ENCODE measurements at places on chromosomes 6 and 20.

DNA sequence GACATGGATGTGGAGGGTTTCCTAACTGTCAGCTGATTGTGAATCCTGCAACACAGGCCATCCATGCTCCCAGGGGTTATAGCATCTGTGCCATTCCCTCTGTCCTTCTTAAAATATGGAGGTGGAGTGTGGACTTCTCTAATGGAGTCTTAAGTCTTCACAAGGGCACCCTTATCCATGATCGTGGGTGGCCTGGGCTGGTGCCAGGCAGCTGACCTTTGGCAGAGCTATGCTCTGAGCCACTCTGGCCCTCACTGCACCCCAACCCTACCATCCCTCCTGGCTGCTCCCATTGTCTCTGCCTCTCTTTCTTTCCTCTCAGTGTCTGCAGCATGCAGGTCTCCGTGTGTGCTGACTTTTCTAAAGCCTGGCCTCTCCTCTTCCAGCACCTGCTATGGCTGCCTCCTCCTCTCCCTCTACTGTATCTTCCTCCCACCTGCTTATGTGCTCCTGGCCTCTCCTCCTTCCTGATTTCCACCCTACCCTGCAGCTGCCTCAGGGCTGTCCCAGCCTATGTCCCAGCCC lies 11.2 kb upstream of the PCMTD2 start:
- DNase-seq, result no peak

DNA sequence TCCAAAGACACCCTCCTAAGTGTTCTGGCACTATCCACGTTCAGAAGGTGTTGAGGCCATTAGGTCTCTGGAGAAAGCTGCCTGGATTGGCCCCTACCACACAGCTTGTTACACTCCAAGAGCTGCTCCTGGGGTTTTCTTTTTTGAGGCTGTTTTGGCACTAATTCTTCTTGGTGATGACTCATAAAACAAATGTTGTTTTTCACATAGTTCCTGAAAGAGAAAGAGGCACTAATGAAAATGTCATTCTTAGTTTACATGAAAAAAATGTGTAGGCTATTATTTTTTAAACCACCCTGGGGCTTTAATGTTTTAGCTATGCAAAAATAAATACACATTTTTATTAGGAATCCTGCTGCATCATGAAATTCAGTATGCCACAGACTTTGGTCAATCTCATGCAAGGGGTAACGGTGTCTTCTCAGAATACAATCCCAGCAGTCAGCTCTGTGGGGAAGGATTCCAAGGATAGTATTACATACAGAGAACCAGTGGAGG lies 38.1 kb downstream of the TBPL1 start:
- peak; percentile 79 for DNase-seq

- no peak for DNase-seq
Measured at GRCh38 chr20:13817342-13817741, 32.5 kb downstream of the NDUFAF5 start.

GRCh38 chr20:58871533-58872102 lies 19.1 kb downstream of the GNAS start:
- no peak for DNase-seq

DNA sequence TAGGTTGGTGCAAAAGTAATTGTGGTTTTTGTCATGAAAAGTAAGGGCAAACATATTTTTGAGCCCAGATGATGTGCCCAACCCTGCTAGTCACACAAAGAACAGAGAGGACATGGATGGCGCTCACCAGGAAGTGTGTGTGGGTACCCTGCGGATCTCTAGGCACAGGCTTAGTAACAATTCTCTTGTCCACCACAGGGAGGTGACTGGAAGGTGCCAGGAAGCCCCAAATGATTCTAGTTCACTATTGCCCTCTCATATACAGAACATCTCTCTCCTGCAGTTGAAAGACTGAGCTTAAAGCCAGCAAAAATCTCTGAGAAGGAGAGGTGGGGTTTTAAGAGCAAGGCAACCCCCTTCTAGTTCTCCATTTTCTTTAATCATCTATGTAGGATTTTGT lies 272.1 kb upstream of the TAB2 start:
- no peak for DNase-seq

DNA sequence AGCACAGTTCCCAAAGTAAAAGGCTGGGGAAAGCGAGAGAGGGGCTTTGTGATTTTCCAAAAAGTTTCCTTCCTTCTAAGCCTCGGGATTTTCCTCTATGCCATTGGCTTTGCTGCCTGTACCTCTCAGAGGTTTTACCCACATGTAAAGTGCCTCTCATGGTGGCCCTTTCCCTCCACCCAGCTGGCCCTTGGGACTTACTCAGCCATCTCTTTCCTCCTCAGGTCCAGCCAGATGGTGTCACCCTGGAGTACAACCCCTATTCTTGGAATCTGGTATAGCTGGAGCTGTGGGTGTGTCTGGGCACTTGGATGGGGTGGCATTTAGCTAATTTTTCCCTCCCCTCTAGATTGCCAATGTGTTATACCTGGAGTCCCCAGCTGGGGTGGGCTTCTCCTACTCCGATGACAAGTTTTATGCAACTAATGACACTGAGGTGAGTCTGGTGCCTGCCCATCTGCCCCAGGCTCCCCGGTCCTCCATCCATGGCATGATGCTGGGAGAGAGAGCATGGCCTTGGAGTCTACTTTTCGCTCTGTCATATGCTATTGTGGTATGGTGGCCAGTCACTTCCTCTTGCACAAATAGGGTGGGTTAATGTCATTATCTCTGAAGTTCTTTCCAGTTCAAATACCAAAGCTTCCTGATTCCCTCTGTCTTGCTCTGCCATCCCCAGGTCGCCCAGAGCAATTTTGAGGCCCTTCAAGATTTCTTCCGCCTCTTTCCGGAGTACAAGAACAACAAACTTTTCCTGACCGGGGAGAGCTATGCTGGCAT lies 1.1 kb downstream of the CTSA start:
- DNase-seq, result no peak

- DNase-seq, result no peak
Measured at GRCh38 chr6:16618962-16619361, 142.3 kb downstream of the ATXN1 start.

DNA sequence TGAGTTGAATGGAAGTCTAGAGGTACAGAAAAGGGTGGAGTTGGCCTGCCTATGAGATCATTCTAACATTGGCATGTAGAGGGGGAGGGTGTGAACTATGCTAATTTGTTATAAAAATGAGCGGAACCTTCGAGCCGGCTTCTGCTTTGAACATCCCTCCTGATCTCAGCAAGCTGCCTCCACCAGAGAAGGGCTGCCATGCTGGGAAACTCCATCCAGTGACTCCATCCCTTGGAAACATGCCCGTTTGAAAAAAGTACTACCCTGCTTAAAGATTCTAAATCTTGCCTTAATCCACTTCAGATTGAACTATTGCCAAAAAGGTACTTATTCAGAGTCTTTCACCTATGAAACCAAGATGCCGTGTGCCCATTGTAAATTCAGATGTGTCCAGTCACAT lies 43.6 kb upstream of the TMEM170B start:
- no peak for DNase-seq

- DNase-seq, result no peak
Measured at GRCh38 chr6:12718015-12718414, 1.4 kb downstream of the PHACTR1 start.

- no peak for DNase-seq
Measured at GRCh38 chr20:36228770-36229169, 7.5 kb upstream of the AAR2 start.

DNA sequence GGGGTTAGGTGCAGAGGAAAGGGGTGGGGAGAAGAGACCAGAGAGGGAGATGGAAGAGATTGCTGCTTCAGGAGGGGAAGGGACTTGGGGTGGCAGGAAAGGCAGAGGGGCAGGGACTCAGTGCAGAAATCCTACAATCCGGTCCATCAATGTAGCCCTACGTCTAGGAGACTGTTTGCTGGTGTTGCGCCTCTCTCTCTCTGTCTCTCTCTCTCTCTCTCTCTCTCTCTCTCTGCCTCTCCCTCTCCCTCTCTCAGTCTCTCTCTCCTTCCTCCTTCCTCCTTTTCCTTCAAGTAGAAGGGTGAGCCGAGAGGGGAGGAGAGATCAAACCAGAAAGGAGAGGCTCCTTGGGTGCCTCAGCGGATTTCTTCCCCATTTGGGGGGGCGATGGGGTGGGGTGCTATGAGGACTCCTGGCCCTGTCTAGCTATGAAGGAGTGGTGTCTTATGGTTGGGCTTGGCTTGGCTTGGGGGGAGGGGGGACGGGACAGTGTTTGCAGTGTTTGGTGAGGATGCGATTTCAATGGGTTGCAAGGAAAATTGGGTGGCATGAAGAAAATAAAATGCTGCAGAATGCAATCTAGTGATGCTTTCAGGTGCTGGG lies 181.2 kb downstream of the TBXT start:
- DNase-seq, result no peak

- no peak for DNase-seq
Measured at GRCh38 chr6:66926060-66926459, 1219.0 kb upstream of the EYS start.

DNA sequence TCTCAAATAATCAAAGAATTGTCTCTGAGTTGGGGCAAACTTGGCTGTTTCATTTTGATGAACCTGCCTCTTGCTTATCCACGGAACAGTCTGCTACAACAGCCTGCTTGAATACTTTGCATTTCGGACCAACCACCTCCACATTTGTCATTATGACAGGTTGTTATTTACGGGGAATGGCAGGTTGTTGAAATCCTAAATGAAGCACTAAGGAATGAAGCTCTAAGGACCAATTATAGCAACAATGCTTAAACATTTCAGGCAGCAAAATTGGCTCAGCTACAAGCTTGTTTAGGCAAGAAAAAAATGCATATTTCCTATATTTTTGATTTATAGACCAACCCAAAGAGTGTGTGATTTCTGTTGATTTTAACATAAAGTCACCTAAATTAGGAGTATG lies 84.5 kb downstream of the MAP3K7 start:
- DNase-seq, result no peak

GRCh38 chr20:35489717-35490116 lies 34.3 kb downstream of the CEP250 start:
- DNase-seq, result no peak

DNA sequence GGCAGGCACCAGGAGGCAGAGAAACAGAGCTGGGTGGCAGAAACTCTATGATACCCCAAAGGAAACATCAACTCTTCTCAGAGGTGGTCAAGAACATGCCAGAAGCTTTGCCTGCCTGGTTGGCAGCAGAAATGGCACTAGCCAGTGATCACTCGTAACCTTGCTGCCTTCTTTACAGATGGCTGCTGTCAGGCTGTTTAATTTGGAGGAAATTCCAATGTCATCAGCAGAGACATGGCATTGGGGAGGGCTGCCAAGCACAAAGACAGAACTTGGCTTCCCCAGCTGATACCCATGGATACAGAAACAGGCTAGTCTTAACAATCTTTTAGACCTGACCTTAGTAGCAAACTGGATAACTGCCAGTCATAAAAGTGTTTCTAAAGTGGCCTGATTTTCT lies 153.6 kb downstream of the GMPR start:
- no peak for DNase-seq

- DNase-seq, result no peak
Measured at GRCh38 chr6:47094241-47094925, 52.3 kb upstream of the ADGRF1 start.

DNA sequence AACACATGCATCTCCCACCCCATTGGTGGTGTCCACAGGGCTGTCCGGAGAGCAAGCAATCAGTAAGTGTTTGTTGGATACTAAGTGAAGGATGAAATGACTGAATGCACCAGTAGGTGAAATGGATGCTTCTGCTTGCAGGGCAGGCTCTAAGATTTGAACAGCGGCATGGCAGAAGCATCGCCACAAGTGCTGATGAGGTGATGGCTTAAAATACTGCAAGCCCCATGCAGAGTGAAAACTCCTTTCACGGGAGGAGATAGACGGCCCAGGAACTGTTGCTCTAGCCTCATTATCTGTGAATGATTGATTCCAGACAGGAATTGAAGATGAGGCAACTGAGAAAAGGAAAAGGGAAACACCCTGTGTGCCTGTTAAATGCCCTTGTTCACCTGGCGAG lies 158.9 kb downstream of the LY86 start:
- DNase-seq, result no peak

DNA sequence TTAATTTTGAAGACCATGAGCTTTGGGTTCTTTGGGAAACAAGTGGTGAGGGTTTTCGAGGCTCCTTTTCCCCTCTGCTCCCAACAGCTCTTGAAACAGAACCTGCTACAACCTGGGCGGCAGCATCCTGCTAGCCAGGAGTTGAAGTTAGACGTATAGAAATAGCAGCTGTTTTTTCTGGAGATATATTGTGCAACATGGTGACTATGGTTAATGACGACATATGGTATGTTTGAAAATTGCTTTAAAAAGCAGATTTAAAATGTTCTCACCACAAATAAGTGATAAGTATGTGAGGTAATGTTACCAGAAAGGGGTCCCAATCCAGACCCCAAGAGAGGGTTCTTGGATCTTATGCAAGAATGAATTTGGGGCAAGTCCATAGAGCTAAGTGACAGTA lies 138.9 kb downstream of the PDE7B start:
- DNase-seq, result no peak

DNA sequence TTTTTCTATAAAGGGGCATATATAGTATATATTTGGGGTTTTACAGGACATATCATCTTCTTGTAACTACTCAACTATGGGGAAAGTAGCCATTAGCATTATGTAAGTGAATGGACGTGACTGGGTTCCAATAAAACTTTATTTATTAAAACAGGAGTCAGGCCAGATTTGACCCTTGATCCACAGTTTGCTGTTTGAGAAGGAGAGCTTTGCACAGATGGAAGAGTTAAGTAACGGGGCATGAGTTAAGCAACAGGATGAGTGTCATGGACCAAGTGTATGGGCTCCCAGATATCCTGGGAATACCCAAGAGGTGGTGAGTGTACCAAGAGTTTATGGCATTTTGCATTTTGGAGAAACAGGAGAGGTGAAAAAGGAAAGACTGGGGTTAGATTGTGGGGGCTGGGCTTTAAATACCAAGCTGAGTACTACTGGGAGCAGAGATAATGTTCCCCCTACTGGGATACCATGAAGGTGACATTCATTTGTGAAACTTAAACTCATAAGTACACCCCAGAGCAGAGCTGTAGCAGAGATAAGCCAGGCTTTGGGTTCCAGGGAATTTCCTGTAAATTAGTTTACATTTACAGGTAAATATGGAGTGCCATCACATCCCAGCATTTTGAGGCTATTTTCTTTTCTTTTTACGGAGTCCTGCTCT lies 18.5 kb upstream of the SCUBE3 start:
- no peak for DNase-seq

DNA sequence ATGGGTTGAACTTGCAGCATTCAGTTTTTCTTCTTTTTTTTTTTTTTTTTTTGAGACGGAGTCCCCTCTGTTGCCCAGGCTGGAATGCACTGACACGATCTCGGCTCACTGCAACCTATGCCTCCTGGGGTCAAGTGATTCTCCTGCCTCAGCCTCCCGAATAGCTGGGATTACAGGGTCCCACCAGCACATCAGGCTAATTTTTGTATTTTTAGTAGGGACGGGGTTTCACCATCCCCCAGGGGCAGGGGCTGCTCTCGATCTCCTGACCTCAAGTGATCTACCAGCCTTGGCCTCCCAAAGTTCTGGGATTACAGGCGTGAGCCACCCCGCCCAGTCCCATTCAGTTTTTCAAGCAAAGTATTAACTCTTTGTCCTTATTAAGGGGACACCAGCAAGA lies 117.6 kb upstream of the PRSS16 start:
- no peak for DNase-seq

GRCh38 chr6:167552961-167553735 lies 228.3 kb downstream of the TTLL2 start:
- DNase-seq, result no peak

GRCh38 chr20:62376112-62377063 lies 9.3 kb upstream of the LAMA5 start:
- no peak for DNase-seq

- peak; percentile 15 for DNase-seq
Measured at GRCh38 chr20:35515949-35516645, 13.4 kb downstream of the C20orf173 start.
